ENCODE measurements at places on chromosomes 13 and 19.

DNA sequence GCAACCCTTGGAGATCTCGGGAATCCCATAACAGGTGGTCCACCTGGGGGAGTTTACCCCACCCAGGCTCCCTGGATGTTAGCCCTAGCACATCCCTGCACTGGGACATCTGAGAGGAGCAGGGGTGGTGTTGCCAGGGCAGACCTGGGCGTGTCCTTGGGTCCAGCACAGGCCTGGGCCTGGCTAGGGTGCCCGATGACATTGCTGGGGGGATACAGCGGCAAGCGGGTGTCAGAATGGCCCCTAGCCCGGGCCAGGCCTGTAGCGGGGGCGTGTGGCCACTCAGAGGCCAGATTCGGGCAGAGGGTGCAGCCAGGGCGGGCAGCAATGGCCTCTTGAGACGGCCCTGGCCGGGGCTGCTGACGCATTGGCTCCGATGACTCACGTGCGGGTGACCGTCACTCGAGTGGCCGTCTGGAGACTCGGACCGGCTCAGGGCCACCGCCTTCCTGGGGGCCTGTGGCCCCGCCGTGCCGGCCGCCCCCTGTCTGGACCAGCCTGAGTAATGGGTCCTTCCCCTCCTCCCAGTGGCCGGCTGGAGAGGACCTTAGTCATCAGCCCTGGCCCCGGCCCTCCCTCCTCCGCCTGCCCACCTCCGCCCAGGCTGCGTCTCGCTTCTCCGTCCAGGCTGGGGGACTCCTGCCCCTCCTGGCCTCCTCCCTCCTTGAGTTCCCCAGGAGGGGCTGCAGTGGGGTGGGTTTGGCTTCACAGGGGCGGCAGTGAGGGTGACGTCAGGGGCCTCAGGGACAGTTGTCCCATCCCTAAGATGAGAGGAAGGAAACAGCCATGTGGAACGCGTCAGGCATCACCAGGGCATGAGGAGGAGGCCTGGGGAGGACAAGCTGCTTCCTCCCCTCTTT lies 23.2 kb upstream of the CRTC1 start:
- DNase-seq, result no peak

- no peak for DNase-seq
These were observed 795 bp downstream of the MLLT1 start for GRCh38 chr19:6278740-6279619.

DNA sequence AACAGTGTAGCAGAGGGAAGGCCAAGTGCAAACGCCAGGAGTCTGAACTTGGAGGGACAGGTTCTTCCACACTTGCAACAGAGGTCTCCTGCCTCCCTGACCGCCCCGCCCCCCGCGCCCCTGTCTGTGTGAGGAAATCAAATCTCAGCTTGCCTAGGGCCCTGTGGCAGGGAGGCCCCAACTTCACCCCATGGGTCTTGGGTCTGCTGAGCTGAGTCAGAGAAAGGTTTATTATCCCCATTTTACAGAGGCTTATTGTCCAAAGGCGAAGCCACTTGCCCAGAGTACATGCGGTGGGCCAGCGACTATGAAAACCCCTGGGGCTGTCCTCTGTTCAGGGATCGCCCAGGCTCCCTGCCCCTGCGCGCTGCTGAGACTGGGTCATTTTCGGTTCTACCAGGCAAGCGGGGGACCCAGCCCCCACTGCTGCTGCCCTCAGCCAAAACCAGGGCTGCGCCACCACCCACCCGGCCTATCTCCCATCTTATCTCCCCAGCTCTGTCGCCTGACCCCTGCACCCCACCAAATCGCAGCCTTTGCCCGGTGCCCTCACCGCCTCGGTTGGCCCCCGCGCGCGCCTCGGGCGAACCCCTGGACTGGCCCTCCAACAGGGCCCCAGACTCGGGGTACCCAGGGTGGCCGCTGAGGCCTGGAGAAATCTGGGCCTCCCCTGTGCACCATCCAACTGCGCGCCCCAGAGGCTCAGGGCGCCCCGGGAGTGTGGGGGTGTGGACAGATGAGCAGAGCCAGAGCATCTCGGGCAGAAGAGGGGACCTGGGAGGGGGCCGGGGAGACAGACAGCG lies 850 bp upstream of the CERS4 start:
- DNase-seq, result no peak

- DNase-seq, result no peak
These were observed 16.0 kb downstream of the LSM4 start for GRCh38 chr19:18306888-18307260.

Data from LoVo (cell line).